ENCODE measurements at places on chromosomes 5 and 9. TPM values are rescaled to one million over a fixed set of nuclear protein-coding genes. Genes with fewer than 3 reads are reported as not detected.

DNA sequence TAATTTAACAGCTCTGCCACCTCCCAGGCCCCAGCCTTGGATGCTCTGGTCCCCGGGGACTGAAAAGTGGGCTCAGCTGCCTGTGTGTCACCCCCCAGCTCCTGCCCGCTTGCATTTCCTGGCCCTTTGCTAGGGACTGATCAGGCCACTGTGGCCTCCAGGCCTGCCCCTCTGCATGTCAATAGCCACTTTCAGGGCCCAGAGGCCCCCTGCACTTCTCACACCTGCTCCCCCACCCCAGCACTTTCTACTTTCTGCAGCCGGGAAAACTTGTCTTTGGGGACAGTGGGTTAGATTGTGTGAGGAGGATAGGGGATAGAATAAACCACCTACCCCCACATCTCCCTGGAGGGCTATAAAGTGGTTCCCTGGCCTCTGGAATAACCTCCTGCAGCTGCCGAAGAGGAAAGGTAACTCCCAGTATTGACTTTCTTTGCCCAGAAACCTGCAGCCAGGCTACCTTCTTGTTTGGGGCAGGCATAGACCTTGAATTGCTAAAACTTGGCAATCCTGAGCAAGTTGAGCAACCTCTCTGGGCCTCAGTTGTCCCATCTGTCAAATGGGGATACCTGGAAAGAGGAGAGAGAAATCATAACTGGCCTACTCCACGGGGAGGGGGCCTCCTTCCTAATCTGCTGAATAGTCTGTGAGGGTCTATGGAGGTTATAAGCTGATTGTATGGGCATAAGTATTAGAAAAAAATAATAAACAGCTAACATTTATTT is 7.8 kb downstream of the AIF1L start:
- no peaks in the 10 kb centered on the region for H3K36me3 ChIP-seq
- no peak overlapping the region for H3K27ac ChIP-seq
- no peak for DNase-seq
- no peak overlapping the region for H3K4me3 ChIP-seq
- no peaks in the 10 kb centered on the region for H3K4me1 ChIP-seq
- no peaks in the 10 kb centered on the region for H3K27me3 ChIP-seq

DNA sequence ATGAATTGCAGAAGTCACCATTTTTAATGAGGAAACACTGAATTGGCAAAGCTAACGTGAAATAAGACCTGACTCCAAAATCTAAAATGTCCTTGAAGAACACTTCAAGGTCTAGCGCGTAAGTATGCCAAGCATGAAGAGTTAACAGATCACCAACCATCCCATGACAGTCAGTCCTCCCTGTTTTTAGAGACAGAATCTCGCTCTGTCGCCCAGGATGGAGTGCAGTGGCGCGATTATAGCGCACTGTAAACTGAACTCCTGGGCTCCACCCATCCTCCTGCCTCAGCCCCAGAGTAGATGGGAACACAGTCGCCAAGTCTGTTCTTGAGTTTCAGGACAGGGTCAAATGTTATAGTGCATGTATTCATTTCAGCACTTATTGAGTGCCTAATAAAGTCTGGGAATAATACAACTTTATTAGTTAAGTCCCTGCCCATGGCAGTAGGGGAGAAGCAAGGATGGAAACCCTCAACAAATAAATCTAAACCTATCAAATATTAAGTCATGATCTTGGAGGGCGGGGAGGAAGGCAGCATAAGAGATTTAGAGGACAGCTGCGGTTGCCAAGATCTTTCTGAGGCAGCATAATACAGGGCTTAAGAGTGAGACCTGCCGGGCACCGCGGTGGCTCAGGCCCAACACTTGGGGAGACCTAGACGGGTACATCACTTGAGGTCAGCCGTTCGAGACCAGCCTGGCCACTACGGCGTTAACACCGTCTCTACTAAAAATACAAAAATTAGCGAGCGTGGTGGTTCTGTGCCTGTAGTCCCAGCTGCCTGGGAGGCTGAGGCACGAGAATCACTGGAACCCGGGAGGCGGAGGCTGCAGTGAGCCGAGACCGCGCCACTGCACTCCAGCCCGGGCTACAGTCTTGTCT is 1.1 kb downstream of the ATPSCKMT start:
- peaks cover 10% of the 10 kb centered on the region for H3K4me1 ChIP-seq
- peak overlapping the region; percentile 82 for H3K27ac ChIP-seq
- no peaks in the 10 kb centered on the region for H3K27me3 ChIP-seq

GRCh38 chr9:35029241-35029640 is 39.7 kb downstream of the DNAJB5 start:
- no peaks in the 10 kb centered on the region for H3K4me1 ChIP-seq
- H3K27me3 ChIP-seq: no peaks in the 10 kb centered on the region
- H3K27ac ChIP-seq: no peak overlapping the region
- no peak for DNase-seq
- H3K4me3 ChIP-seq: no peak overlapping the region
- no peaks in the 10 kb centered on the region for H3K36me3 ChIP-seq

Gene CYFIP2
- total RNA-seq: 26.1 TPM

Gene WDR70
- 26.7 TPM for total RNA-seq

Measured in colonic mucosa (tissue), 4 donors.